Sciatic nerve (tissue), 2 donors: ENCODE measurements at places on chromosomes 1 and 21. TPM values are rescaled to one million over a fixed set of nuclear protein-coding genes. Genes with fewer than 3 reads are reported as not detected.

DNA sequence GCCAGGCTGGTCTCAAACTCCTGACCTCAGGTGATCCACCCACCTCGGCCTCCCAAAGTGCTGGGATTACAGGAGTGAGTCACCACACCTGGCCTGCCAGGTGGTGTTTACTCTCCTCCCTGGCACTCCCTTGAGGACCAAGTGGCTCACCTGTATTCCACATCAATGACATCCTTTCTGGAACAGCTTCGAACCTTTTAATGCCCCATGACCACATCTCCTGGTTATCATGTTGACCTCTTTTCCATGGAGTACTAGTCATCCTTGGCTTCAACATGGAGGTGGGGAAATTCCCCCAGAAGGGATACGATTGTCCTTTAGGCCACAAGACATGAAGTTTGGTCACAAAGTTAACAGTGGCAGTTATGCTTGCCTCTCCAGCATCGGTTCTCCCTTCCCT, 66.9 kb downstream of the CDC7 start:
- no peak for DNase-seq

- no peak for DNase-seq
These were observed 9.1 kb upstream of the C1QA start for GRCh38 chr1:22627331-22627730.

DNA sequence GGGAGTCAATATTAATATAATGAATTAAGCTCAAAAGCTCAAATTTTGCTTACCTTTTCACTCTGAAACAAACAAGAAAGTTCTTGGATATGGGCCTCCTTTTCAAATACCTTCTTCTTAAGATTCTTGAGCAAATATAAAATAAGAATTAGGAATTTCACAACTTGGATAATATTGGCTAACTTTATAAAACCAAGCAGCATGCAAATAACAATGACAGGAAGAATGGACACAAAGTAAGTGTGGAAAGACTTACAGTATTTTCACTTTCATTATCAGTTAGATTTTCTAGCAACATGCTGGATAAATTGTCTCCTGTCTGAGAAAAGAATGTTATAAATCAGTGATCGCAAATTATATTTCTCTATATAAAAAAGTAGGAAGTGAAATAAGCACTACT, 13.2 kb downstream of the ODF2L start:
- DNase-seq: no peak

DNA sequence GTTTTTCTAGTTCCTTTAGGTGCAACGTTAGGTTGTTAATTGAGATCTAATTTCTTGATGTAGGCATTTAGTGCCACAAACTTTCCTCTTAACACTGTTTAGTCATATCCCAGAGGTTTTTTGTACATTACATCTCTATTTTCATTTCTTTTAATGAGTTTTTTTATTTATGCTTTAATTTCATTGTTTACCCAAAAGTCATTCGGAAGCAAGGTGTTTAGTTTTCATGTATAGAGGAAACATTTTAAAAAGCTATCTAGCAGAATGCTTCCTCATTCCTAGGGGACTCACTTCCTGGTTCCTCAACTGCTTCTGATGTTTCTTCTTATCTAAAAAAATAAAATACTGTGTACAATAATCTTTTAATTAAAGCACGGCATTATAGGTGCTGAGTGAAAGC, 307.2 kb upstream of the CAMK1G start:
- DNase-seq: no peak

The RCC1 gene
- 10.7 TPM for total RNA-seq

The ABCA4 gene
- 0.40 TPM for total RNA-seq
